Cerebellar cortex (tissue), 1 donor: ENCODE measurements at places on chromosomes 5 and 9.

DNA sequence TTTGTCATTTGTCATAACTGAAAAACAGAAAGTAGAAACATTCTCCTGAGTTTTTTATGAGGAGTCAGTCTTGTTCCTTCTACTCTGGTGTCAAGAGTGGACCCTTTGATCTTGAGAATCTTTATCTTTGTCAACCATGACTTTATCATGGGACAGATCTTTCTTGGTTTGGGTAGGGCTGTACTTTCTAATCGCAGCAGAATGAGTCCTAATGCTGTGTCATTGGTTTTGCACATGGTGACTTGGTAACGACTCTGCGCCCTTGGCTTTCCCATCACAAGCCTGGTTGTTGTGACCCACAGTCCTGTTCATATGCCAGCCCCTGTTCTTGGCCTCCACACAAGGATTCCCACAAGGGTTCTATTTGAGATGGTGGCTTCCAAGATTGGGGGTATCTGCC lies 45.6 kb downstream of the AOPEP start:
- no peak for DNase-seq

DNA sequence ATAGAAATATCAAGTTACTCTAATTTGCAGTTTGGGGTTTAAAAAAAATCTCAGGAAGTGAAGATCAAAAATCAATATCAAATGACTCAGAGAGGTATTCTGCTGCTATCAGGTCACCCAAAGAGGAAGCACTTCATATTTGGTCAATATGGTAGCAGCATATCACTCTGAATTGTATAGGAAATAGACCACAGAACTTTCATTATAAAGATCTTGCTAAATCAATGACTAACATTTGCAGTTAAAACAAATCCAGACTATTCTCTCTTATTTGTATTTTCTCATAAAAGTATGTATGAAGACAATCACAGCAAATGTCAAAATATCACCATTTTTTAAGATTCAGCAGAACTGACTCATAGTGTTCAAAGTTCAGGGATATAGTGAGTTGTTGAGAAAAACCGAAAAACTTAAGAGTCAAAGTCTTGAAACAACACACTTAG lies 105.8 kb upstream of the PCSK1 start:
- no peak for DNase-seq

- no peak for DNase-seq
These were observed 308.7 kb downstream of the SPOCK1 start for GRCh38 chr5:137190441-137190840.

GRCh38 chr9:75592586-75592985 lies 297.9 kb upstream of the PCSK5 start:
- no peak for DNase-seq

- peak; percentile 49 for DNase-seq
These were observed at the start of gene TICAM2 for GRCh38 chr5:115601701-115602590. TICAM2 (minus strand) TSS chr5:115602479; CDS start chr5:115581256, 21,223 bp downstream.

DNA sequence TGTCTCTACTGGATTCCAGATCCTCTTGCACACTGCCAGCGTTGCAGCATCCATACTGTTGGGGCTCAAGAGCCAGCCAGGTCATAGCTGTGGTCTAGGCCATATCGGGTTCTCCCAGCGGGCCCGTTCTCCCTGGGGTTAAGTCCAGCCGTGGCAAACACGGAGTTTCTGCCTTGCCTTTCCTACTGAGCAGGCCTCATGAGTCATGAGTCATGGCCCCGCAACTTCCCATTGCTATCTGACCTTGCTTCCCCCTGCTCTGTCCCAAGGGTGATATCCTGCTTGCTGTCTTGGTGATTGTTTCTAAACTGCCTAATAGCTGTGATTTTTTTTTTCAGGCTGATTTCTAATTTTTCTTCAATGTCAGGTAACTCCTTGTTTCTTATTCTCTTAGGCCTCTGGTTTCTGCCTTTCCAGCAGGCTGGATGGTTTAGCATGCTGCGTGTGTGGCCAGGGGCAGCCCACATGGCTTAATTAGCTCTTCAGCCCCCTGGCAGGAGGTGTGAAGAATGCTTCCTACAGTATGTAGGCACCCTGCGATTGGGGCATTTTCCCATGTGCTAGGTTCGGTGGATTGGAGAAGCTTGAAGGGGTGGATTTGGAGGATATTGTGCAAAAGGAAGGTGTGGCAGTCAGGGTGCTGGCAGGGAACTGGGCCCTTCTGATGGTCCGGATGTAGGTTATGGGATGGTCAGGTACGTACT lies 18.7 kb downstream of the DAPK1 start:
- DNase-seq: no peak

GRCh38 chr5:87132696-87133095 lies 135.0 kb upstream of the RASA1 start:
- no peak for DNase-seq

DNA sequence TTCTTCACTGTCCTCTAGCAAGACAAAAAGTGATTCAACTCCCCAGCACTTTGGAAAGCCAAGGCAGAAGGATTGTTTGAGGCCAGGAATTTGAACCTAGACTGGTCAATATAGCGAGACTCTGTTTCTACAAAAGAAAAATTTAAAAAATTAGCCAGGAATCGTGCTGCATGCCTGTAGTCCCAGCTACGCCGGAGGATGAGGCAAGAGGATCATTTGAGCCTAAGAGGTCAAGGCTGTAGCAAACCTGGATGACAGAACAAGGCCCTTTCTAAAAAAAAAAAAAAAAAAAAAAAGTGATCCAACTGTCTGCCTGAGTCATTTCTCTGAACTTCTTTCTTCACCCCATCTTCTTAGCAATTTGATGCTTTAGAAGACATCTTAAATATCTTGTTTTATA lies 12.4 kb downstream of the ITGA2 start:
- no peak for DNase-seq

DNA sequence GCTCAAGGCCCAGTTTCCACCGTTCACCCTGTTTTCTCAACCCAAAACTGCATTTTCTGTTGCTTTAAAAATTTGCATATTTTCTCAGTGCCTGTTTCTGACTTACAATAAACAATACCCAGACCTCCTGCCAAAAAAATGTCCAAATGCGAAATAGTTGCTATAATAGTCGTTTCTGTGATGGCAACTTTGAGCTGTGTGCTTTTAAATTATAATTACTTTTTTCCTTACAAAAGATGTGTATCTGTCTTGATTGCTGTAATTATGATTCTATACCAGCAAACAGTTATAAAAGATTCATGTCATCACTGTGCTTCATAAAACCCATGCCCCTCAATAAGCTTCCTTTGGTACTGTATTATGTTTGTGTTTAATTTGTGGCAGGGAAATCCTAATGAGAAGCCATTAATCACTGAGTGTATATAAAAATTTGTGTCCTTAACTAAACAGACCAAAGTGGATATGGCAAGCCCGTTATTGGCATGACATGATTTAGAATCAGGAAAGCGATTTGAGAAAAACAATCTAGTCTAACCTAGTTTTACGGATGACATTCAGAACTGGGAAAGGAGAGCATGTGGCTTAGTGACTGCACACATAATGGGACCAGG lies 5.4 kb upstream of the SLC1A3 start:
- DNase-seq: no peak

- DNase-seq: no peak
These were observed 17.7 kb downstream of the TMEM252 start for GRCh38 chr9:68522954-68523353.

GRCh38 chr9:98968601-98969337 lies 25.1 kb downstream of the COL15A1 start:
- DNase-seq: no peak

DNA sequence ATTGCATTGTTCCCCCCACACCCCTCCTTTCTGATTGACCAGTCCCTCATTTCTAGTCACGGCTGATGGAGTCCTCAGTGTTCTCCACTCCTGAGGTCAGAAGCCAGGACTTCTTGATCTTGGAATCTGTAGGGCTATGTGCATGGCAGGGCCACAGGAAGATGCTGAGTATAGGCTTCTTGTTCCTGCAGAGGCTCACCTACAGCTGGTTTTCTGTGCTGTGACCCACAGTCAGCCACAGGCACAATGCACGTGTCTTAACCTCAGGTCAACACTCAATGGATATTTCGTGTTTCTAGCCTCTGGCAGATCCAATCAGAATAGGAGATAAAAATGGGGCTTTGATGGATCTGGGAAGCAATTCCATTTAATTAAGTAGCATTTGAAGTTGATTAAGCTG lies 14.3 kb upstream of the CXCL14 start:
- DNase-seq: no peak

GRCh38 chr5:149611326-149611725 lies 30.0 kb downstream of the ARHGEF37 start:
- DNase-seq: peak; percentile 42

DNA sequence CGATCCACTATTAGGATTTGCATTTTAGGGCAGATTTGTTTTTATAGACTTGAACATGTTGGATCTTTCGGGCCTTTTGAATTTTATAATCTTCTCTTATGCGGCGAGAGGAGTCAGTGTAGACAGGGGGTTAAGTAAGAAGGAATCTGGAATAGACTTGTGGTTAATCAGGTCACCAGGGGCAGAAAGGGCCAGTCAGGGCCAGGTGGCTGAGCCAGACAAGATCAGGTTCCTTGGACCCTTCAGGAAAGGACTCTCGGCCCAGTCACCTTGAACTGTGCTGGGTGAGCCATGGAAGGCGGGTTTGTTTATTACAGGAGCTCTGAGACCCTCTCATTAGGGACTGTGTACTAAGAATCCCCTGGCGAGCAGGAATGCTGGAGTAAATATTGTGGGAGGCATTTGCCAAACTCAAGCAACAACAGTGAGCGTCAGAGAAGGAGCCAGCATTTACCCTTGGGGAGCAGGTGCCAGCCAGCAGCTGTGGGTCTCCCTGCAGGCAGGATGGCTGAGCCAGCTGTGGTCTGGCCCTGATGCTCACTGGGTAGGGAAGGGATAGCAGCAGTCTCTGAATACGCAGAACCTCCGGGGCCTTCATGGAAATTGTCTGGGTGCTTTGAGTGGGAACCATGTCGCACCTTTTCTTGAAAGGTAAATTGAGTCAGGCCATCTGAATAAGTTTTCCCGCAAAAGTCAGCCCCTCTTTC lies 79.2 kb downstream of the UBE2QL1 start:
- DNase-seq: no peak

DNA sequence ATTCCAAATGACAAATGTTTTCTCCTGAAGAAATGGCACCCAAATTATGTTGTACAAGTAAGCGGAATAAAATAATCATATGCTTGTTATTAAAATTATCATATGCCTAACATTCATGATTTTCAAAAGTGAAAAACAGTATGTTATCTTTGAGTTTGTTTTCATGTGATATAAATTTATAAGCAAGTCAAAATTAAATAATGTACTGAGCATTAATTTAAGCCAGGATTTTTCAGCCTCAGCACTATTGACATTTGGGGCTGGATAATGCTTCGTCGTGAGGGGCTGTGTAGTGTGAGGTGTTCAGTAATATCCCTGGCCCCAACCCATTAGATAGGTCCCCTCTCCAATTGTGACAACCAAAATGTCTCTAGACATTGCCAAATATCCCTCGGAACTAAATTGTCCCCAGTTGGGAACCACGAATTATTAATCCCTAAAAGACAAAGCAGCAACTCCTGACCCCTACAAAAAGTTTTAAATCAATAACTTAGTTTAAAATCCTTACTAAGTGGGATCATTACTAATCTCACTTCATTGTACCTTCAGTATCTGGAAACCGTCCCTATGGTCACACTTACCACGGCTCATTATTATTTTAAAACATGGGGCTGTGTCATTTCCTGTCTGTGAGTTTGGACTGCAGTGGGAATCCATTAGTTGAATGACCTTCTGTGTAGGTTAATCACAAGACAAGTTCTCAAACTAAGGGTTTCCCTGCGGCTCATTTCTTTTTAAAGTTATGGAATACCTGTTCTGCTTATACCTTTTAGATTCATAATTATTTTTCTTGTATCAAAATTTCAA lies 1.3 kb upstream of the NNT start:
- no peak for DNase-seq

DNA sequence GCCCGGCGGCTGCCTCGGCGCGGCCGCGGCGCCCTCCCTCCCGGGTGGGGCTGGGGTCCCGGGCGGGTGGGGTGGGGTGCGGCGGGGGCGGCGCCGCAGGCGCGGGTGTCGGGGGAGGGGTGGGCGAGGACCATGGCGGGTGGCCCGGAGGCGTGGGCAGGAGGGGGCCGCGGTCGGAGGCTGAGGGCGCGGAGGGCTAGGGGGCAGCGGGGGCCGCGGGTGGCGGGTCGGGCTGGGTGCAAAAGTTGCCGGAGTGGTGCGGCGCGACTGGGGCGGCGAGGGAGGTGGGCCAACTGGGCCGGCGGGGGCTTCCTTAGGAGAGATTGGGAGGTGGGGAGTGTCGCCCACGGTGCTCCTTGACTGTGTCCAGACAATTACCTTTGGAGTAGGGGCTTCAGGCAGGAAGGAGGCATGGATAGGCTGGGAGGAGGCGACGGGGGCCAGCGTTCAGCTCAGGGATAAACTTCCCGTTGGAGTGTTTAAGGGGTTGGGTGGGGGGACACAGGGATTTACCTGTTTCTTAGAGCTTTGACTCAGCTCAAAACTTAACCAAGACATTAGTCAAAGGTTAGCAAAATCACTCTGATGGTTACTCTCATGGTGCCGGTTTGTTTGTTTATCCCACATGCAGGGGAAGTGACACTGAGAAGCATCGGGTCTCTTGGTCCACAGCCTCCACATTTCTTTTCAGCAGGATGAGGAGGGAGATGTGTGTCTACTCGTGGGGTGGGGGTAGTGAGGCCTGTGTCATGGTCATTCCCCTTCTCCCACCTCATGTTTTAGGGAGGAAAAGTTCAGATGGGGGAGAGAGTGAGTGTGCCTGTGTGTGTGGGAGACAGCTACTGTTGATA lies 859 bp downstream of the CSNK1G3 start:
- peak; percentile 49 for DNase-seq

GRCh38 chr9:35488566-35489312 lies 1.2 kb upstream of the RUSC2 start:
- no peak for DNase-seq

DNA sequence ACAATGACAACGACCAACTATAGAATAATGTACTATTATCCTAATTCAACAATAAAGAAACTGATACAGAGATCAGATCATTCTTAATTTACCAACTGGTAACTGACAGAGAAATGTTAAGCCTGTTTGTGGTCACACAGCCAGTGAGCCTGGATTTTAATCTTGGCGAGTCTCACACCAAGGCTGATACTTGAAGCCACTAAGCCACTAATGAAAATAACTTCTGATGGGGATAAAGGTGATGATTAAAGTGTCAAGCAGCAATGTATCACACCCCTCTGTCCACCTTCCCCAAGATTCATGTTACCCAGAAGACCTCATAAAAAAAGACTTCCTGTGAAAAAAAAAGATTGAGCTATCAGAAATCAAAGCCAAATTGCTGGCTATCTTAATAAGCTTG lies 350.5 kb downstream of the SPOCK1 start:
- no peak for DNase-seq
